NCI-H1930 (cell line): ENCODE measurements at places on chromosomes 4 and X.

GRCh38 chr4:154073107-154073822 lies 284.4 kb upstream of the SFRP2 start:
- no peak for DNase-seq

DNA sequence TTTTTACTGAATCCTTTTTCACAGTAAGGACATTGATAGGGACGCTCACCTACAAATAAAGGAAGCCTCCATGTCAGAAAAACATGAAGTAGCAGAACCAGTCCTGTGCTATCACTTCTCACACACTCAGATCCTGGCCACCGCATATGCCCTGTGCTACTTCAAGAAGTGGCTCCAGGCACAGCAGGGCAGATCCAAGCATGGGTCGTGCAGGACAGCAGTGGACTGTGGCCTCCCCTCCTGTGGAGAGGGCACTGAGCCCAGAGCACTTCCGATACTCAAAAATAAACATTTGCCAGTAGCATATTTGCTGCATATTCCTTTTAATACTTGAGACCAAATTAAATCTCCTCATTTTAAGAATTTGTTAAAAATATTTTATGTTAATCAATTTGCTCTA lies 167.9 kb downstream of the PRDM5 start:
- DNase-seq: no peak

DNA sequence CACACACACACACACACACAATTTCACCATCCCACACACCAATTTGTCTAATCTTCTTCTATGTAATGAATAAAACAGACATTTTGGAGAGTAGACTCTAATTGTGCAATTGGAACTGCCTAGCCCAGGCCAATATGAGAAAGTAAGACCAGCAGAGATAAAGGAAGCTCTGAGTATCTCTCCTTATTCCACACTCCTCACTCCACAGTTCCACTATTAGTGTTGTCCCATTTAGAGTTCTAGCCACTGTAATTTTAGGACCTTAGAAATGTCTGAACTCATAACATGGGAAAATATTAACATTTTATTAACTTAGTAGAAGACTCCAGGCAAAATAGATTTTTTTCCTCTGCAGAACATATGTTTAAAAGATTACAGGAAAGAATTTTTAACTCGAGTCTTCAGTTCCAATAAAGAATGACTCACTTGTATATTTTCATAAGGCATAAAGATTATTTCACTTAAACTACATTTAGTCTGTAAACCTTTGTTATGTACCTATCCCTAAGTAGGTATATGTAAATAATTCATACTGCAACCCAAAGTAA lies 297.6 kb upstream of the INTU start:
- DNase-seq: no peak

DNA sequence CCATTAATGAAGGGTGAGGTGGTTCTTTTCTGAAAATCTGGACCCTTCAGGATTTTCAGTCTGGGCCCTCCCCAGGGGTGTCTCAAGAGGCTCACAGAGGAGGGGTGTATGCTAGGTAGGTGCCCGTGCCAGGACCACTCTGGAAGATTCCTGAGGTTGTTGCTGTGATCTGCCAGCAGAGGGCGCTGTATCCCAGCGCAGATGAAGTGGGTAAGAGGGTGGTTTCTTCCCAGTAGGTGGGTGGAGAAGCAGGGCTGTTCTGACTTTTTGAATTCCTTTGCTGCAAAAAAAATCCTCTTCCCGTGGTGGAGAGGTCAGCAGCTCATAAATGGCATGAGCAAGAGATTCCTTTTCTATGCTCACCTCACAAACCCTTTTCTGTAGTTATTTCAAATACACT lies 51.1 kb downstream of the SCML1 start:
- DNase-seq: no peak

- DNase-seq: no peak
Observed at GRCh38 chr4:66571145-66571695, 900.9 kb upstream of the EPHA5 start.

DNA sequence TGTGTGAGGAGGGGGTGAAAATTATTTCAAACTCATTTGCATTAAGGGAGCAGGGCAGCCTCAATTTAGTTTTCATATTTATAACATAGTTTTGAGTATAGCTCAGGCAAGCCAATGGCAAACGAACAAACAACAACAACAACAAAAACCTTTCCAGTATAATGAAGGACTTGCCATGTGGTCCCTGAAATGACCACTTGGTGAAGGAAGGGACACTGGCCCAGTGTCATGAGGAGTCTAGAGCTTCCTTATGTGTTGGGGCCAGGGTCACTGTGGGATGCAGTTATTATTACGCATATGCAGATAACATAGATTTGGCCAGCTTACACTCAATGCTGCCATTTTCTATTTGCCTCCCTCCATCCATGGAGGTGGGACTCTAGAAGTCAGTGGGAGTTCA lies 23.3 kb downstream of the NKX3-2 start:
- DNase-seq: no peak

- no peak for DNase-seq
Observed at GRCh38 chrX:111511477-111511876, at the start of gene SERTM2. TSS of gene SERTM2 (plus strand) at chrX:111511645. CDS start at chrX:111518858, 7,213 bp downstream.

GRCh38 chrX:40088803-40089540 lies 8.8 kb downstream of the BCOR start:
- DNase-seq: no peak

- DNase-seq: no peak
Observed at GRCh38 chrX:40173143-40174000, 75.6 kb upstream of the BCOR start.

GRCh38 chr4:52982946-52983340 lies 120.8 kb downstream of the RASL11B start:
- DNase-seq: no peak

DNA sequence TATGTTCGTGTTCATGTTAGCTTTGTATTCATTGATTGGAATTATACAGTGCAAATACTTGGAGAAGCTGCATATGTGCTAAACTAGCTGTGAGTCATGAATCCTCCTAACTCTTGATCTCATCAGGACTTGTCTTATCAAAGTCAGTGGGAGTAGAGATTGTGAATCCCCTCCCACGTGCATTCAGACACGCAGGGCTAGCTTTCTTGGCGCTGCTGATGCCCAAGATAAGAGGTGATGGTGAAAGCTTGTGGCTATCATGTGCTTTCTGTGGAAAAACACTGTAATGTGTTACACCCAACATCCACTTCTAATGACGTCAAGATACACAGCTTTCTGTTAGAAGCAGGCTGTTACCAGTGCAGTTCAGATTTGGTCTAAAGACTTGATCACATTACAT lies 348.7 kb upstream of the HAND2 start:
- DNase-seq: no peak

DNA sequence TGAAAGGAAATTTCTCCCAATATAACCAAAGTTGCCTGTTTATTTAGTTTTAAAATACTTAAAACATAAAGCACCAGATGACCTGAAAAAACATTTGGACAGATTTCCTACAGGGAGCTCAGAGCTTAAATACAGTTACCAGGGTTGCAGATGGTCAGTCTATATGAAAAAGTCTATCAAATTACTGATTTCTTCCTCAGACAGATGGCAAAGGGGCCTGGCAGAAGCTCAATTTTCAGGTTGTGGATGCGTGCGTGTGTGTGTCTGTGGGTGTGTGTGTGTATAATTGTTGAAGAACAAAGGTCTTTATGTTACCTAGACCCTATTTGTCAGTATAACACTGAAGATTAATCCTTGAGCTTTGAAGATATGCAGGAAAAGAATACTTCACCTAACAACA lies 169.4 kb downstream of the MAD2L1 start:
- DNase-seq: no peak

DNA sequence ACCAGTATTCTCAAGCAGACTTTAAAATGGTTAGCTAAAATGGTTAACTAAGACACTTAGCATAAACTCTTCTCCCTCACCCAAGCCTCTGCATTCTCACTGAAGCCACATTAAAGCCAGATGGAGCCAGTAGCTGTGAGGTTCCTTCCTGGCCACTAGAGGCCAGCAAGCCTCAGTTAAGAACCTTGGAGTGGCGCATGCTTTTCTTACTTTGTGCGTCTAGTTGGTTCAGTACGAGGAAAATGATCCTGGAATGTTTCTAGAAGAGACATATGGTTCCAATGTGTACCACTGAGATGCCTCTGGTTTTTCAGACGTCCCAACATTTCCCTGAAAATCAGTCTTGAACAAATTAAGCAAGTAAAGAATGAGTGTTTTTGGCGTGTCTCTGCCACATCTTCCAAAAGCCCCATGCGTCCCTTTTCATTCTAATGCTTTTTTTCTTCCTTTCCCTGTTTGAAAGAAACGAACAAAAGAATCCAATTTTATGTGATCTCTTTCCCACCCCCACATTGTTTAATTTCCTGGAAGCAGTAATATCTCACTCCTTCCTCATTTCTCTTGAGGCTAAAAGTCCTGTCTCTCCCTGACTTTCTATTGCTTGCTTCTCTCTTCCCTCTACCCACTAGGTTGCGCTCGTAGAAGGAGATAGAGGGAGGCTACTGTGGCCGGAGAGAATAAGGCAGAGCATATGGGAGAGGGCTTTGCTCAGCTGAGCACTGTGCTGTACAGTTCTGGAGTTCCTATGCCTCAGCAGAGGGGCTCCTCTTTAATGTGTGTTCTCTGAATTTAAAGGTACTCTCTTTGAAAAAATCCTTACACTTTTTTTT lies 82.9 kb upstream of the TAB3 start:
- no peak for DNase-seq

GRCh38 chr4:109414938-109415337 lies 18.7 kb upstream of the SEC24B start:
- no peak for DNase-seq
